ENCODE measurements at places on chromosomes 2 and 18.

DNA sequence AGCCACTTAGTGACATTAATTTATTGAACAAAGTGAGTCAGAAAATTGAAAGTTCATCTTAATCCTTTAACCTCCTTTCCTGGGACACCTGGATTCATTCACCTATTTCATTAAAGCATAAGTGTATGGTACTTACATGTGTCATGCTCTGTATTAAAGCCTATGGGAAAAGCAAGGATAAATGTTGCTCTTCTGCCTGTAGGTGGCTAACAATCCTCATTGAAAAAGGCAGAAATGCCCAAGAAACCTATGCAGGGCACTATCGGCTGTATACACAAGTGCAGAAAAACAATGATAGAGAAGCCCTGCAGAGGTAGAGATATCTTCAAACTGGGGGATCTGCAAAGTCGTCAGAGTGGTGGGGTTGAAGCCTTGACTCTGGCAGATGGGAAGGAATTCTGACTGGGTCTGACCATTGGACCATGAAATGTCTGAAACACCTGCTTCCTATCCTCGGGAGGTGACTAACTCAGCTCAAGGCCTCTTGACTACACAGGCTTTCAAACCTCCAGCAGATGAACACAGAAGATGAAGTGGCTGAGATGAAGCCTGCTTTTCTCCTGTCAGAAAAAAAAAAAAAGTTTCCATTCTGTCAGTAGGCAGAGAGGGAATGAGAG lies 83.1 kb downstream of the DCC start:
- DNase-seq = no peak

GRCh38 chr18:39403121-39403520 lies 1837.5 kb upstream of the CELF4 start:
- DNase-seq = no peak

DNA sequence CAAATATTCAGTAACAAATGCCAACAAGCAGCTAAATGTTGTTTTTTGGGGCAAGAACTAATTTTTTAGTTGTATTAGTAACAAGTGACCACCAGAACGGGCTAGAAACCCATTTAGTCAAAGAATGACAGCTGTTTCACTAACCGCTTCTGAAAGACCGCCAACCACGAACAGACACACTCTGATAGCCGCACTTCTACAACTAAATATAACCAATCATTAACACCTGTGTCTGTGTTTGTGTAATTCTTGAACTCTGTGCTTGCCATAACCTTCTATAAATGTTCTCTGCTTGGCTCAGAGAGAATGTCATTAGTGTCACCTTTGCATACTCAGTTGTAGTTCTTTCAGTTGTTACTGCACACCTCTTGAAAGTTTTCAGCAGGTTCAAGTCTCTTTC lies 526.3 kb upstream of the LRRTM1 start:
- DNase-seq = no peak

DNA sequence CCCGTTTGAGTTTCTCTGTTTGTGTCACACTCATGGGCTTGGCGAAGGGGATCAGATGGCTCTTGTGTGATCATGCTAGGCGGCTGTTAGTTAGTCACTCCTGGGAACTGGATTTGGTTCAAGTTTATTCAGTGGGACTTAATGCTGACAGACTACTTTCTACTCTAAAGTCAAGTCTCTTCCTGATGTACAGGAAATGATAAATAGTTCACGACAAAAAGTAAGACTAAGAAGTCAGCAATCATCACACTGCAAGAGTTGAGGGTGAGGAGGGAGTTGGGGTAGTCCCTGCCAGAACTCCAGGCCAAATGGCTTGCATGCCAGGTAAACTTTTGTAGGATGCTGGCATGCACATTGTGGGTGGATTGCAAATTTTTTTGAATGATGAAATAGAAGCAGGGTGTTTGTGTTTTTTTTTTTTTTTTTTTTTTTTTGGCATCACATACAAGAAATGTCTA lies 25.1 kb upstream of the CCL20 start:
- DNase-seq = no peak

DNA sequence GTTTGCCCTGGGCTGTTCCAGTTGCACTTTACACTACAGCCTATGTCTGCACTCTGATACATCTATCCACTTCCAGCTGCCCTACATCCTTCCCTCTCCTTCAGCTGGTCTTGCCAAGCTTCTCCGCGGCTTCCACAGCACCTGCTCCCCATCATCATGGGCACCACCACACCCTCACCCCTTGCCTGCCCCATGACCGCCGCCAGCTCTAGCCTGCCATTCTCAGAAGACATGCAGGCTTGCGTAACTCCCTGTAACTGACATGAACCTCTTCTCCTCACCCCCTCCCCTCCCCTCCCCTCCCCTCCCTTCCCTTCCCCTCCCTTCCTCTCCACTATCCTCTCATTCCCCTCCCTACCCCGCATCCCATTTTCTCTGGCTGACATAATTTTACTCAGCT lies 46.0 kb downstream of the PAX8 start:
- DNase-seq = no peak

DNA sequence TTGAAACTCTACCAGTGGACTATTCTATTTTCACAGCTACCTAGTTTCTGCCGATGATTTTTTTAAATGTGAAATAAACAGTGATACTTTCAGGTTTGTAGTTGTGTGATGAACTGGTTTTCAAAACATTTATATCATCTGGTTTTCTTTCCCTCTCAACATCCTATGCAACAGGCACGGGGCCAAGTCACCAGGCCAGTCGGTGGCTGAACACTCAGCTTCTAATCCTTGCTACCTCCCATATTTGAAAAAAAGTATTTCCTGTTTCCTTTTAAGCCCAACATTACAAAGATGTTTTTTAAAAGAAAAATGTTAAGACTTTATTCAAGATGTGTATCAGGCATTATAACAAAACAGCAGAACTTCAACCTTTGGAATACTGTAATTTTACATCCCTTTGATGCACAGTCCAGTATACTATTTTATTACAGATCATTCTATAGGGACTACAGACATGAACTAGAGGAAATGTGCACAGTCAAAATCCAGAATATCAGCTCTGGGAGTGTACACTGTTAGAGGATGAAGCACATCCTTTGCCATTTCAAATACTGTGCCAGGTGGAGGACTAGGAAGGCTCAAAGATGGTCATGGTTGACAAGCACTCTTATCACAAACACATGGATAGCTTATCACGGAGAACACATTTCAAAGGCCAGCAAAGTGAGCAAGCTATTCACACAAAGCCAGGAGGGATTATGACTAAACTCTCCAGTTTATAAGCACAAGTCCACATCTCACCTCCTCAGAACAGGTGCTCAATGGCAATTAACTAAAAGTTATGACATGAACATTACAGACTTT lies 14.6 kb downstream of the MRPL35 start:
- DNase-seq = no peak

GRCh38 chr2:110679337-110679707 lies 1.5 kb upstream of the BUB1 start:
- DNase-seq = no peak

- DNase-seq = no peak
These were observed 92.4 kb downstream of the RHOB start for GRCh38 chr2:20539133-20539719.

DNA sequence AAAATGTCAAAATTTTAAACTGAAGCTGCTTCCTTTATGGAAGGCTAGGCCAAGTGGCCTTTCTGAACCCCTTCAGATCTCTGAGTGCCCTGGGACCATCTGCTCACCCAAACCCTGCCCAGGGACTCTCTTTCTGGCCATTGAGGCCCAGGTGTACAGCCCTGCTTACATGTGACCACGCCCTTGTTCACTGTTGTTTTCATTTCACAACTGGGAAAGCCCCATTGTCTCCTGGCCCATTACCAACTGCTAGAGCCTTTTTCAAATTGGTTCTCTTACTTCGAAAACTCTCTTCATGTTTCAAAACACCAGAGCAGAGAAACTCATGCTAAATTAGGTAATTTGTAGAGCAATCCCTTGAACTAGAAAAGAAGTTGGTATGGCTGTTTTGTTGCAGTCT lies 219.5 kb upstream of the TANK start:
- DNase-seq = no peak

GRCh38 chr2:621303-622099 lies 55.7 kb downstream of the TMEM18 start:
- DNase-seq = no peak

GRCh38 chr2:203328760-203329540 lies 756 bp downstream of the ABI2 start:
- peak; percentile 34 for DNase-seq

DNA sequence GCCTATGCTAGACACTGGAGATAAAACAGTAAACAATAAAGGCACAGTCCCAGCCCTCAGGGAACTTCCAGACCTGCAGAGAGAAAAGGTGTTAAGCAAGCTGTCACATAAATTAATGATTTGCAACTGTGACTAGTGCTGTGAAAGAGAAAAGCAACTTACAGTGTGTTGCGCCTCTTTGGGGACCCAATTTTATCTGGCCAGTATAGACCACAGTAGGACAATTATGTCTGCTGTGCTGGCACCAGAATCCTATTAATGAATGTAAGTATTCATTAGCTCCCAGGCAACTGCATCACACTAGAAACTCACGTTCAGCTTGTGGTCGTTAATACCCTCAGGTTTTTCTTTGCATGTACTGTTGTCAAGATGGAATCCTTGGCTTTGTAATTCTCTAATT lies 55.3 kb upstream of the CHST9 start:
- no peak for DNase-seq

DNA sequence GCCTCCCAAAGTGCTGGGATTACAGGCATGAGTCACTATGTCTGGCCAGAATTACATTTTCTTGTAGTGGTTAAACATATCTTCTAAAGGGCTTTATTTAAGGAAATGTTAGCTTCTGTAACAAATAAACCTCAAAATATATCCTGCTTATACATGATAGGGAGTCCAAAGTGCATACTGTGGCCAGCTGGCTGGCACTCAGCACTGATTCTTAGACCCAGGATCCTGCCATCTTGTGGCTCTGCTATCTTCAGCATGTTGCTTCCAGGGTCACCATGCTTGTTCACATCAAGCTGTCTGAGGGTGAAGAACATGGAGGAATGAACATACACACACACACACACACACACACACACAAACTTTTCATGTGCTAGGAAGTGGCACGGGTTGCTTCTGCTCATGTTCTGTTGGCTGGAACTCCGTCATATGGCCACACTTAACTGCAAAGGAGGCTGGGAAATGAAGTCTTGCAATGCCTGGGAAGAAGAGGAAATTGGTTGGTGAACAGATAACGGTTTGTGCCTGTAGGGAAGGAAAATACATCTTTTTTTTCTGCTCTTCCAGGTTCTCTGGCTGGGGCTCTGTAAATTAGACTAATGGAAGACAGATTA lies 40.0 kb downstream of the NPPC start:
- DNase-seq = no peak

DNA sequence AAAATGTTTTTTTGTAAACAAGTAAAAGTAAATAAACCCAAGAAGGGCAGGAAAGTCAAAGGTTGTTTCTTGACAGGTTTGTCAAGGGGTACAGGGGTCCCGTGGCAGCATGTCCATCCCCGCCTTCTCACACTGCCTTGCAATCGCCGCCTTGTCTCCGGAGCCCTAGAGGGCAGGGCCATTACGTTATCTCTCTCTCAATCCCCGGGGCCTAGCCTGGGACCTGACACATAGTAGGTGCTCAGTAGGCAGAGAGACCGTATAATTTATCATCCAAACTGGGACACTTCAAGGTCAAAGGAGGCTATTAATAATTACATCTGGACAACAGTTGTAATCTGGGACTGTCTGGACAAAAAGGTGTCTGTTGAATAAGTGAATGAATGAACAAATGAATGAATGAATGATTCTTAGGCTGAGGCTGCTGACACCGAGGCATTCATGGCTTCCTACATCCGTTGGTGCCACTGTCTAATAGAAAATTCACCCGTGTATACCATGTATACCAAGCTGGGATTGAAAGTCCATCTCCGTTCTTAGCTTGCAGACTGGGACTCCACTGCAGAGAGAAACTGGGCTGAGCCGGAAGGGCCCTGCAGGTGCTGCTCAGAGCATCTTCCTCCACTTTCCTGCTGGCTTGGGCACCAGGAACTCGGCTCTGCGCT lies 44.8 kb upstream of the PLB1 start:
- DNase-seq = no peak

DNA sequence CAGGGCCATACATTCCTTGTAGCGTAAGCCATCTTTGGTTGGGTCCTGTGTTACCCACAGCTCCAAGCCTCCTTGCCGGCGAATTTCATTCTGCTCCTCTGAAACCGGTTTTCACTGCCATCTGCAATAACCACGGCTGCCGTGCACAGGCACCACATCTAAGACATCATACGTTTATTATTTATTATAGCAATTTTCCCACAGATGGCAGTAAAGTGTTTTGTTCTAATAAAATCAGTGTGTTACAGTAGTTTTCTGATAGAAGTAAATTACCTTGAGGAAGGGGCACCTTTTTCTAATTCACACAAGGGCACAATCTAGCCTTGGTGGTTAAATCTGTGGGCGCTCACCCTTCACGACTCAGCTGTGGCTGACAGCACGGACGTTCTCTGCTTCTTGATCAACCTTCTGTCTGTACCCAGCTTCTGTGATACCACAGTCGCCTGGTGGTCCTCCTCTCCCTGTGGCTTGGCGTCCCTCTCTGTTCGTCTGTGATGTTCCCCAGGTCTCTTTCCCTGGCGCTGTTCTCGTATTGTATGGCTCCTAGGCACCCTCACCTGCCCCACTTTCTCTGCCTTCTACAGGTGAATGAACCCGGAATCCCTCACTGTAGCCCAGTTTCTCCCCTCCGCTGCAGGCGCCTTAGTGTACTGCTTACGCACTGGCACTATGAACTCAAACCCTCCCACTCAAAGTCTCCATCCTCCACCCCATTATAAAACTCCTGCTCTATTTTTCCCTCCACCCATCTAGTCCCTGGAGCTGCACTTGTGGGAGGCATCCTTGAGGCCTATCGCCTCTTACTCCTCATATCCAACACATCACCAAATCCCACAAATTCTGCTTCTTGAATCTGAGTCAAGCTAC lies 236.8 kb downstream of the DYSF start:
- no peak for DNase-seq

DNA sequence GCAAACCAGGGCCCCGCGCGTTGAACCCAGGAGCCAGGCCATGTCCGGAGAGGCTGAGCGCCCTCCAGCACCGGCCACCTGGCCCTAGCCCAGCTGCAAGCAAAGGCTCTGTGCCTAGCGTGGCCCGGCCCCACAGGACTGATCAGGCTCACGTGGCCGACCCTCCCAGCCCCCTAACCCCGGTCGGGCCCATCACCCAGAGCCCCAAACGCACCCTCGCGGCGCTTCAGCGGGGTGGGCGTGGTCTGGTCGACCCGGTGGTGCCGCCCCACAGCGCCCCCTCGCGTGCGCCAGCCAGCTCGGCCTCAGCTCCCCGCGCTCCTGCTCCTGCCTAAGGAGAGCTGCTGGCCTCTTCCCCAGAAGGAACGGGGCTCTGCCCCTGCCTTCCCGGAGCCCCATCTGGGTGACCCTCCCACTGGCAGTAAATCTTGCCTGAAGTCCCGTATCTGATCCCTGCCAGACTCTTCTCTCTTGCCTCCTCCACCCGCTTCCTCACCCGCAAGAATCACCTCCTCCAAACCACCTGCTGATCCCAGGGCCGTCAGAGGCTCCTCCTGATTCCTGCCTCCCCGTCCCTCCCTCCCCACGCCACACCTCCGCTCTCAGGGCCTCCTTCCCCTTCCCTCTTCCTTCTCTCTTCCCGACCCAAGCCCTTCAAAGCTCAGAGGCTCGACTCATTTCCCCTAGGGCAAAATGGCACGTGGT lies 12.3 kb upstream of the TEX51 start:
- peak; percentile 30 for DNase-seq

- no peak for DNase-seq
These were observed 26.9 kb downstream of the SDC1 start for GRCh38 chr2:20198001-20198400.

GRCh38 chr2:238848691-238848975 lies 748 bp downstream of the TWIST2 start:
- DNase-seq = no peak

Measured in activated CD8-positive, alpha-beta memory T cell treated with anti-CD3 and anti-CD28 coated beads, Interleukin-2, amount 50 U/mL, for 4 hours (primary cell).